ENCODE measurements at places on chromosomes 11 and 22.
A peak's percentile ranks its signal among the peaks of the same experiment; 100 is the strongest.

GRCh38 chr11:18769802-18770456 lies 21.7 kb downstream of the PTPN5 start:
- DNase-seq, result no peak

- no peak for DNase-seq
These were observed 25.1 kb downstream of the RGL4 start for GRCh38 chr22:23715806-23716375.

DNA sequence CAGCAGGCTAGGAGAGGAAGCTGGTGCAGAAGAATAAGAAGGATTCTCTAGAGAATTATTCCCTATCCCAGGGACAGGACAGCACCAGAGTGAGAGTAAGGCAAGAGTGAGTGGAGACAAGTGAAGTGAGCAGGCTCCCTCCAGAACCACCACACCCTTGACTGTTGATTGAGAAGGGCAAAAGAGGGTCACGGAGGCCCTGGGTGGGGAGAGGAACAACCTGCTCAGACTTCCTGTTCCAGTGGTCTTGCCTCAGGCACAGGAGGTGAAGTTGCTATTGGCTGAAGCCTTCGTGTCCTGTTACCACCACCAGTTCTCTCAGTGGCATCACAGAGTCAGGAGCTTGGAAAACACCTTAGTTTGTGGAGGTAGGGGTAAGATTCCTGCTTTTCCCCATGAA lies 51.7 kb upstream of the CCDC89 start:
- no peak for DNase-seq

GRCh38 chr22:44210722-44211121 lies 30.0 kb downstream of the PARVG start:
- DNase-seq, result no peak

GRCh38 chr22:32828150-32828549 lies 26.6 kb downstream of the TIMP3 start:
- DNase-seq, result no peak

- no peak for DNase-seq
These were observed 98.6 kb downstream of the KIF18A start for GRCh38 chr11:28009388-28009787.

DNA sequence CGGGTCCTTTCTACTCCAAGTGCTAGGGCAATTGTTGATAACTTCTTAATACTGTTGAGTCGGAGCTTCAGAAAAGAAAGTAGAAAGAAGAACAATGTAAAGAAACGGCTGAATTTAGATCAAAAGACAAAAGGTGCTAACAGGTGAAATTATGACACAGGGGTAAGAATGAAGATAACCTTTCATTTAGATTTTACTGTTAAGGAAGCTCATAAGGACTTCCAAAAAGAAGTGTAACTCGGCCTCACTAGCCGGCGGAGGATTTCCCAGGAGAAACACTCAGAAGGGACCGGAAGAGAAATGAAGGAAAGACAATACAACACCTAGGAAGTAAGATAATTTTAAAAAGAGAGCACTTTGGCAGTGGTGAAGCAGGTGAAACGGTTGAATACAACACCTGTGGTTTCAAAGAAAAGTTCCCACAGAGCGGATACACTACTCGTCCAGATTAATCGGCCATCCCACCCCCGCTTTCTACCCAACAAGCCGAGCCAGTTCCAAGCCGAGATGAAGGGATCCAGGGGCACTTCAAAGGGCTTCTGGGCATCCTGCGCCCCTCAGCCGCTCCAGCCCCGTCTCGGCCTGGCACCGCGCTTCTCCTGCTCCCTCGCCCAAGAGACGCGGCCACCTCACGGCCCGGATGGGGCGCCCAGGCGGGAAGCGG lies 737 bp downstream of the PPP2R1B start:
- DNase-seq, result no peak

GRCh38 chr22:30260682-30261081 lies 6.0 kb downstream of the OSM start:
- DNase-seq, result no peak

GRCh38 chr11:65973439-65974110 lies 12.0 kb downstream of the SART1 start:
- no peak for DNase-seq

- DNase-seq, result no peak
These were observed 79.9 kb upstream of the DRD2 start for GRCh38 chr11:113555071-113555619.

GRCh38 chr11:74212533-74212932 lies 41.4 kb downstream of the PPME1 start:
- DNase-seq, result no peak

DNA sequence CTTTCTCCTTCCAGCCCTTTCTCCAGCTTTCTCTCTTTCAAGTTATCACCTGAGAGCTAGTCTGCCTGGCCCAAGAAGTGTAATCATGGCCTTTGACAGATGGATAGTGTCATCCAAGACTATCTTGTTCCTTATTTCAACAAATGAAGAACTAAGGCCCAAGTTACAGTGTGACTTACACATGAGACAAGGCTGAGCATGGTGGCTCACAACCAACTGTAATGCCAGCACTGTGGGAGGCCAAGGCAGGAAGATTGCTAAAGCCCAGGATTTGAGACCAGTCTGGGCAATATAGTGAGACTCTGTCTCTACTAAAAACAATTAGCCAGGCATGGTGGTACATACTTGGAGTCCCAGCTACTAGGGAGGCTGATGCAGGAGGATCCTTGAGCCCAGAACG lies 3.7 kb upstream of the RANGAP1 start:
- DNase-seq, result no peak

GRCh38 chr11:113449743-113450142 lies 25.5 kb downstream of the DRD2 start:
- no peak for DNase-seq

DNA sequence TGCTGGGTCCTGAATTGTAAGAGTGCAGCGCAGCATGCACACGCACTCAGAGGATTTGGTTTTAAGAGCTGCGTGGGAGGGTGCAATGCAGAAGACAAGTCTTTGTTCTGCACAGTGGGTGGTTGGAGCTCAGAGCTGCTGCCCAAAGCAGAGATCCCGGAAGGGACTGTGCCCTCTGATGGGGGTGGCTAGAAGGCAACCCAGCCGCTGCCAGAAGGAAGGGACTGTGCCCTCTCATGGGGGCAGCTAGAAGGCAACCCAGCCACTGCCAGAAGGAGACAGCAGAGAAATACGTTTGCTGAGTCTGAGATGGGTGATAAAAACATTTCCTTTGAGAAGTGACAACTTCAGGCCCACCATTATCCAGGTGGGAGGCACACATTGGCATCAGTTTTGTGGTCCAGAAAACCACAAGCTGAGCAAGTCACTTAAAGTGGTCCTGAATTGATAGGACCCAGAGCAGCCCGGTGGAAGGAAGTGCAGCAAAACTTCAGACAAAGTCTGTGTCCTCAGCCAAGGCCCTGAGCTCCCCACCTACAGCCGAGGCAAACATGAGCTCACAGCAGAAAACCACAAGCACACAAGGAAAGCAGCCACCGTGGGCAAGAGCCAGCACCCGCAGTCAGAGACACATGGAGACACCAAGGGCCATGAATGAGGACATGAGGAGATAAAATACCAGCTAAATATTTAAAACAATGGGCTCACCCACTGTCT lies 4.3 kb downstream of the KRTAP5-6 start:
- no peak for DNase-seq

GRCh38 chr22:19791894-19792293 lies 31.3 kb downstream of the TBX1 start:
- no peak for DNase-seq

- no peak for DNase-seq
These were observed 40.0 kb downstream of the COMMD9 start for GRCh38 chr11:36249246-36249645.

GRCh38 chr11:115707180-115707905 lies 203.1 kb upstream of the CADM1 start:
- DNase-seq, result peak; percentile 11

GRCh38 chr22:49738006-49738405 lies 89.7 kb downstream of the BRD1 start:
- no peak for DNase-seq

GRCh38 chr11:9720290-9720630 lies 56.4 kb downstream of the SWAP70 start:
- no peak for DNase-seq

DNA sequence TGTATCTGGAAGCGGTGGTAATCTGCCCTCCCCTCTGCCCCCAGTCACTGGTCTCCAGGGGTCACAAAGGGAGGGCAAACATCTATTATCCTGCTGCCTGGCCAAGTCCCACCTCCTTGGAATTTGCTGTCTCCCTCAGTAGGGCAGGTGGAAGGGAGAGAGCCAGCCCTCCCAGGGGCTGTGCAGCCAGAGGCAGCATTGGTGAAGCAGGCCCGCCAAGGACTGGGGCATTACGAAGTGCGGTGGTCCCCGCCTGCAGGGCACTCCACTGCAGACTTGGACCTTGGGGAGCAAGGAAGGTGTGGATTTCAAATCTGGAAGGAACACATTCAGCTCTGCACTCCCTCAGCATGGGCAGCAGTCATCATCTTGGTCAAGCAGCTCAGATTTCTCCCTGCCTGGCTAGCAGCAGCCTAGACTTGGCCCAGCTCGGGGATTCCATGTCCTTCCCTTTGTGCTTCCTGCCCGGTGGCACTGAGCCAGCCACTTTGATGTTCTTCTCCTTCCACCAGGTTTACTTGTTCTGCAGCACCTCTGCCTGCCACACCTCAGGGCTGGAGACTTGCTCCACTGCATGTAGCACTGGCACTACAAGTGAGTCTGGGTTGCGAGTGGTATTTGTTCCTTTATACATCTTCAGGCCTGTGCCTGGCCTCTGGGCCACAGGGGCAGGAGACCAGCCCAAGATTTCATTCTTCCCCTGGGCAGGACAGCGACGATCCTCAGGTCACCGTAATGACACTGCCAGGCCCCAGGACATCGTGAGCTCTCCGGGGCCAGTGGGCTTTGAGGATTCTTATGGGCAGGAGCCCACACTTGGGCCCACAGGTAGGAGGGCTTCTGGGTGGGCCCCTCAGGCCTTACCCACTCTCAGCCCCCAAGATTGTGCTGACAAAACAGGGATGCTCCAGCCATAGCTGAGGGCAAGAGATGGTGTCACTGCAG lies 7.4 kb downstream of the ZP1 start:
- peak; percentile 56 for DNase-seq

GRCh38 chr11:133895551-133895950 lies 50.2 kb upstream of the SPATA19 start:
- DNase-seq, result no peak

DNA sequence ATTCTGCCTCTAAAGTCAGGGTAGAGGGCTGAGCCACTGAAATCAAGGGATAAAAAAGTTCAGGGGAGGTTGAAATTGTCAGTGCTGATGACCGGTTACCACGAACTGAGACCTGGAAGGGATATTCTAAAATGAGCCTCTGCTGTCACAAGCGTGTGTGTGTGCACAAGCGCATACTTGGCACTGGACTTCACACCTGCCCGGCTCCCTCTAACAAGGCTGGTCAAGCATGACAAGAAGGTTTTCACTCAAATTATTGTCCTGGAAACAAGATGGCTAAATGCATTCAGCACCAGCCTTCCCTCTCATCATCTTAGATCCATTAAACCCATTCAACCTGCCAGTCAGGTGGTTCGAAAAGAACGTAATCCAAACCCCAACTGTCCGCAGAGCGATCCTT lies 54.8 kb upstream of the CECR2 start:
- DNase-seq, result peak; percentile 13

- DNase-seq, result no peak
These were observed 49.4 kb upstream of the RAB1B start for GRCh38 chr11:66218846-66219620.

DNA sequence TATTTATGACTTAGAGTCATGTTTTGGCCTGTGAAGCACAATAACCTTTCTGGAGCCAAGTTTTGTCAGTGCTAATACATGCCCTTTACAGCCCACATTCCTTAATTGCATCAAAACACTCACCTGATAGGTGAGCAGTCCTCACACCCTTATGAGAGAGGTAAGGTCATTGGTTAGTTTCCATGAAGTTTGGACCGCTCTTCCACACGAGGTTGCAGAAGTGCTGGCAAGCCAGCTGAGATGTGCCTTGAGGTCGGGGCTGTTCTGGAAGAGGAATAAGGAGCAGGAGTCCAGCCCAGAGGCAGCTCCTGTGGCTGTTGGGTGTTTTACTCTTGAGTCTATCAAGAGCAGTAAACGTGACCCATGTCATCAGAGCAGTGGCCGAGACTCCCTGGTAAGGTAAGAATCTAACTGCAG lies 76.3 kb downstream of the CYB5R2 start:
- DNase-seq, result peak; percentile 41

GRCh38 chr11:76690736-76691135 lies 20.2 kb upstream of the LRRC32 start:
- no peak for DNase-seq

GRCh38 chr11:115129473-115130289 lies 374.5 kb downstream of the CADM1 start:
- DNase-seq, result no peak

DNA sequence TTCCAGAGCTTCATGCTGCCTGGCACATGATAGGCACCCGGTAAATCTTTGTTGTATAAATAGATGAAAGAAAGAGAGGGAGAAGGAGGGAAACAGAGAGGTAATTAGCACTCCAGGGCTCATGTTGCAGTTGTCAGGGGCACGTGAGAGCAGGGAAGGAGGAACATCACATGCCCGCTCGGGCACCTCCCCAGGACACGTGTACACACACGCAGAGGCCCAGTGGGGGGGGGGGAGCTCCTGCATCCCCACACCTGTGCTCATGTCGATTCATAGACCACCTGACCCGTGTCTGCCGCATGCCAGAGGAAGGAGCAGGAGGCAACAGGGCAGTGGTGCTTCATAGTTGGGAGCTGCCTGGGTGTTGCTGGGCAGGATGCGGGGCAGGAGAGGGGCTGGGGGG lies 37.1 kb upstream of the NNMT start:
- peak; percentile 98 for DNase-seq

DNA sequence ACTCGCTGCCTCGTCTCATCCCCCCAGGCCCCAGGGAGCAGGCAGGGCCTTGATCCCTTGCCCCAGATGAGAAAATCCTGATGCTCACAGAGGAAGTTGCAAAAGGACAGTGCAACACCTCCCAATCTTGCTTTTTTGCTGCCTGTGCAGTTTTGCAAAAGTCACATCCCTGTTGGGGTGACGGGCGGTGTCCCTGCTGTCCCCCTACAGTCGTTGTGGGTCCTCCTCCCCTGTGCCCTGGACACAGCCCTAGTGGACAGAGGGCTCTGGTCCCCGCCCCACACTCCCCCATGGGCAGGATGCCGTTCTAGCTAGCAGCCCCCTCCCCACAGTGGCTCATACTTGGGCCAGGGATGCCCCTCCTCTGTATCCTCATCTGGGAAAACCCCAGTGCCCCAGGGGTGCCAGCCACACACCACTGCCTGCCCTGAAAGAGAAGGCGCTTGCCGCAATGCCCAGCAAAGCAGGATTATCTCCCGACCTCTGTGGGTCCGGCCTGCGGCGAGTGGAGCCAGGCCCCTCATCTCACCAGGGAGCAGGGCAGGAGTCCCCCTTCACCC lies 18.4 kb upstream of the CTSD start:
- no peak for DNase-seq

- no peak for DNase-seq
These were observed 27.5 kb downstream of the KIAA0930 start for GRCh38 chr22:45212992-45213751.
